ENCODE measurements at places on chromosomes 16 and 17. TPM values are rescaled to one million over a fixed set of nuclear protein-coding genes. Genes with fewer than 3 reads are reported as not detected.

The CDR2L gene
- 23.5 TPM for total RNA-seq

The ITGA2B gene
- 1.0 TPM for total RNA-seq

DNA sequence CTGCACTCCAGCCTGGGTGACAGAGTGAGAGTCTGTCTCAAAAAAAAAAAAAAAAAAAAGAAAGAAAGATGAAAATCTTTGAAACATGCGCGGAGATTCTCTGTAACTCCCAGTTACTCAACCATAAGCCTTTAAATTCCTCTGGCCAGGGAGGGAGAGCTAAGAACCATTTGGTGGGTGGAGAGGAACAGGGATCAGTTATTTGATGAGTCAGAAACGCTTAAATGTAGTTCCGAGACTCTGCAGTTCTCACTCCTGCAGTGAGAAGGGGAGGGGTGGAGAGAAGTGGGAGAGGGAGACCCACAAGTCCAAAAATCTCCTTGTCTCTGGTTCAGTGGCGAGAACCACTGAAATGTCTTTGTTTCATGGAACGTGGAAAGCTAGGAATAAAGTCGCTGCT is 266.7 kb downstream of the SOX9 start:
- DNase-seq: no peak

GRCh38 chr16:85857406-85857805 is 41.6 kb upstream of the IRF8 start:
- DNase-seq: no peak

The GAS2L2 gene
- total RNA-seq: 0.05 TPM

DNA sequence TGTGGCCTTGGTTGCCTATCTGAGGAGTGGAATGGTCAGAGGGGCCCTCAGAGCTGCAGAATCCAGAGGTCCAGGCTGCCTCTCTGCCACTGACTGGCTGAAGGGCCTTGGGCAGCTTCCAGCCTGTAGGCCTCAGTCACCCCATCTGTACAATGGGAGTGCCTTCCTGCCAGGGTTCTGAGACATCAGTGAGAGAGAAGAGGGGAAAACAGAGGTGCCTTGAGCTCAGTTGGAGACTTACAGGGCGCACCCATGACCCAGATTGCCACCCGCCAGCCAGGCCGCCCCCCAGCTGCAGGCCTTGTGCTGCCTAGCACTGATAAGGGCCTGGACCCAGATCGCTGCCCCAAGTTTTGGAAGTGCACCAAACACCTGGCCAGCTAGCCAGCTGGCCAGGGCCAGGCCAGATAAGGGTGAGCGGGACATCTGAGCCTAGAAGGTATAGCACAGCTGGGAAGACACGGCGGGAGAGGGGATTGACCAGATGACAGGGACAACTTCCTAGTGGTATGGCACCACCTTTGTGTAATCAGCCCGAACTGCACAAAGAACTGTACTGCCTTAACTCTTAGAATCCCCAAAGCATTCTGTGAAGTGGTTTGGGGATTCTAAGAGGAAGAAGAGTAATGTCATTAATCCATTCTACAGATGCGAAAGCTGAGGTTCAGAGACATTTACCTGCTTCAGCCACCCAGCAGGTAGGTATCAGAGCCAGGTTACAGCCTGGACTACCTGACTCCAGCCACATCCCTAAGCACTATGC is 1.4 kb downstream of the SLC4A1 start:
- peak; percentile 8 for DNase-seq

The MT1G gene
- total RNA-seq: not detected

GRCh38 chr16:56623637-56624036 is 1.9 kb upstream of the MT1E start:
- DNase-seq: no peak

DNA sequence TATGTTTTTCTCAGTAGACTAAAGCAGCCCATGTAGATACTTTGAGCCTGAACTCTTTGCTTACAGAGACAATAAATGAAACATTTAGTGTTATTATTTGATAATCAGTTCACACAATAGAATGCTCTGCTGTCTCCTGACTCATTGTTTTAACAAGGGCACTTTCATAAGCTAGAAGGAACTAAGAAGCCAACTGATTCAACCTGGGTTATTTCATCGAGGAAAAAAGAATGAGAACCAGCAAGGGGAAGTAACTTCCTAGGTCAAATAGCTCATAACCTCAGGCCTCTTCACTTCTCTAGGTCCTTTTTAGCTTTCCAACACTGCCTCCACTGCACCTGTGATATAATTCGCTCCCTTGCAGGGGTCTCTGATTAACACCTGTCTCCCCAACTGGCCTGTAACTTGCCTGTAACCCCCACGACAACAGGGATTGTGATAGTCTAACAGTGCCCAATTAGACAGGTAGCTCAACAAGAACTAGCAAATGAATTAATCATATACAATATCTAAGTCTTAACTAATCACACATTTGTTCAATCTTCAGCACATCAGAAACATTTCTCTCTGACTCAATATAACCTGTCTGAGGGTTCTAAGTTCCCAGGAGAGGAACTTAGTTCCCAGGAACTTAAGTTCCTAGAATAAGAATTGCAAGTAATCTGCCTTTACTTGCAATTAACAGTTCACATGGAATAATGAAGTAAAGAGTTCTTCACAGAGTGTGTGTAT is 34.8 kb downstream of the RFFL start:
- DNase-seq: peak; percentile 65

GRCh38 chr16:67481561-67482232 is 740 bp upstream of the ATP6V0D1 start:
- peak; percentile 66 for DNase-seq

The CX3CL1 gene
- total RNA-seq: 3.3 TPM

GRCh38 chr17:78705071-78705470 is 77.0 kb downstream of the CYTH1 start:
- no peak for DNase-seq

GRCh38 chr16:86458149-86458777 is 52.1 kb upstream of the FOXF1 start:
- DNase-seq: no peak

- no peak for DNase-seq
Observed at GRCh38 chr16:12323007-12323758, 346.6 kb downstream of the SNX29 start.

The CES3 gene
- total RNA-seq: not detected

GRCh38 chr16:9597967-9598730 is 506.7 kb downstream of the HAPSTR1 start:
- no peak for DNase-seq

- no peak for DNase-seq
Observed at GRCh38 chr17:42579794-42580551, 2.4 kb upstream of the PSMC3IP start.

DNA sequence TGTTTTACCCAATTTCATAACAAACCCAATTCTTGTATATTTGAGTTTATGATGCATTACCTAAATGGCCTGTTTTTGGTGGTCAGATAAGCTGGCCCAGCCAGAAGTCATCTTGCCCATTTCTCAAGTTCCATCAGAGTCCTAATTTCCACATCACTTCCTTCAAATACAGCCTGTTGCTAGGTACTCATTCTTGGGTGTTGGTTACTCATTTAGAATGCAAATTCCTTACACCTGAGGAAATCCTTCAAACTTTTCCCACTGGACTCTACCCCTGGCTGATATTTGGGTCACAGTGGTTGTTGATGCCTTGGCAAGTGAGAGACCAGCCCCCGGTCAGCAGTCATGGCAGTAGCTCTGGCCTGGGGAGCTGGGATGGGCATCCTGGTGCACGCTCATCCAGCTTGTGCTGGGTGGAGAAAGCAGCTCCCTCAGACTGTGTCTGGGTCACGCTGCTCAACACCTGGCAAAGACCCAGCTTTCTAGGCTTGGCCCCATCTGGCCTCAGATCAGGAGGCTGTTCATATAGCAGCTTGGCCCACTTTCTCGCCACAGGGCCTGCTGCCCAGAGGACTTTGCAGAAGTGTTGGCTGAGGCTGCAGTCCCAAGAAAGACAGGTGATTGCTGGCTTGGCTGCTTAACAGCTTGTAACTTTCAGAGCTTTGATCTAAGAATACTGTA is 25.8 kb downstream of the WSB1 start:
- DNase-seq: peak; percentile 37

GRCh38 chr17:61556224-61557188 is 34.5 kb downstream of the NACA2 start:
- no peak for DNase-seq

- DNase-seq: no peak
Observed at GRCh38 chr16:30340621-30341020, 14.5 kb downstream of the CD2BP2 start.

GRCh38 chr16:30485818-30486436 is 13.4 kb downstream of the ITGAL start:
- peak; percentile 47 for DNase-seq

- no peak for DNase-seq
Observed at GRCh38 chr17:42698736-42699414, 16.5 kb downstream of the CNTNAP1 start.

GRCh38 chr17:37064206-37064605 is 115.5 kb downstream of the AATF start:
- DNase-seq: no peak

The MEIOB gene
- not detected for total RNA-seq

The SOX15 gene
- 0.14 TPM for total RNA-seq

The KRTAP17-1 gene
- total RNA-seq: not detected

DNA sequence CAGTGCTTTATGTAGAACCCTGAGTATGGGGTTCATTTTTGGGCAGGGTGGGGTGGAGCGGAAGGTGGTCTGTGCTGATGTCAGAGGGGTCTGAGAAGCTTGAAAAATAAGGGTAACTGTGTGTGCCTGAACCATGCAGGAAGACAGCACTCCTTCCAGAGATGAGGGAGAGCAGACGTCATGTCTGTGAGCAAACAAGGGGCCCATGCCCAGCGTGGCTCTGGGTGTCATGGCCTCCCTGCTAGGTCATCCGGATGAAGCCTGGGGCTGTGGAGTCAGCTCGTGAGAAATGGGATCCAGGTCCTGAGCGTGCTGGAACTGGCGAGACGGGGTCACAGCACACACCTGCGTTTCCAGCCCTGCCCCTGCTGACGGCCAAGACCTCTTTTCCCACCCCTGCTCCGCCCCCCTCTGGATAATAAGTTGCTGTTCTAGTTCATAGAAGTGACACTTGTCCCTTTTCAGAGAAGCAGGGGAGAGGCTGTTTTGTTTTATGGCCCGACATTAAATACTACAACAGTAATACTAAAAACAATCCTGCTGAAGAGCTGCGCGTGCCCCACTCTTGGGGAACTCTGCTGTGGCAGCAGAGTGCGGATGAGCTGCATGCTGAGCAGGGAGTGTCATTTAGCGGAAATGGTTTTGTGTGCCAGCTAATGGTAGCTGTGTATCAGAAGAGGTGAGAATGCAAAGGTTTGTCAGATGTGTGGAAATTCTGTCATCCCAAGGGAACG is 92.6 kb downstream of the RPTOR start:
- no peak for DNase-seq

The B3GNT9 gene
- total RNA-seq: 3.5 TPM

- no peak for DNase-seq
Observed at GRCh38 chr16:11596572-11597226, 10.0 kb upstream of the LITAF start.

DNA sequence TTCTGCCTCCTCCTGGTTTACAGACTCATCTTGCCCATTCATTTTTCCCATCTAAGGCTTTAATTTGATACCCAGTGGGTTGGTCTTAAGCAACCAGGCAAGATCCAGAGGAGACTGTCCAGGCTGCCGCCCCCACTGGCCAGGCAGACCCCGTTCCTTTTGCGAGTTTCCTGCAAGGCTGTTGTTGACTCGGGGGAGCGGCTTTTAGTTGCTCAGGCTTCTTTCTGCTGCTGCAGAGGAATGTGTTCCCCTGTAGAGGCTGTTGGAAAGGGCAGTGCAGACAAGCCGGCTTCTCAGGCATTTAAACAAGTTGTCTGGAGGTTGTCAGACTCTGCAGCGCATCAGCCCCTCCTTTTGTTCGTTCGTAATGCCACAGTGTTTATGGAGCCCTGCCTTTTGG is 231.2 kb downstream of the PRKCA start:
- DNase-seq: no peak

- no peak for DNase-seq
Observed at GRCh38 chr17:14510136-14510535, 209.3 kb downstream of the HS3ST3B1 start.

The MT1X gene
- 12.2 TPM for total RNA-seq

The ZNF750 gene
- total RNA-seq: not detected

- DNase-seq: no peak
Observed at GRCh38 chr16:82241469-82242052, 71.5 kb upstream of the MPHOSPH6 start.

The TUBG2 gene
- total RNA-seq: 7.7 TPM

The NGFR gene
- total RNA-seq: not detected

GRCh38 chr17:50136096-50136687 is 6.2 kb upstream of the SAMD14 start:
- no peak for DNase-seq

GRCh38 chr17:41390411-41390938 is 6.9 kb downstream of the KRT31 start:
- DNase-seq: no peak

- DNase-seq: no peak
Observed at GRCh38 chr17:68657166-68657565, 56.0 kb upstream of the FAM20A start.

The FOXF1 gene
- 0.14 TPM for total RNA-seq

- DNase-seq: no peak
Observed at GRCh38 chr16:70713342-70713741, 27.5 kb upstream of the MTSS2 start.

The CORO1A gene
- total RNA-seq: 4.7 TPM

The CRHR1 gene
- not detected for total RNA-seq

The CPNE7 gene
- total RNA-seq: 0.85 TPM

The CIITA gene
- 0.28 TPM for total RNA-seq

The GP2 gene
- not detected for total RNA-seq

DNA sequence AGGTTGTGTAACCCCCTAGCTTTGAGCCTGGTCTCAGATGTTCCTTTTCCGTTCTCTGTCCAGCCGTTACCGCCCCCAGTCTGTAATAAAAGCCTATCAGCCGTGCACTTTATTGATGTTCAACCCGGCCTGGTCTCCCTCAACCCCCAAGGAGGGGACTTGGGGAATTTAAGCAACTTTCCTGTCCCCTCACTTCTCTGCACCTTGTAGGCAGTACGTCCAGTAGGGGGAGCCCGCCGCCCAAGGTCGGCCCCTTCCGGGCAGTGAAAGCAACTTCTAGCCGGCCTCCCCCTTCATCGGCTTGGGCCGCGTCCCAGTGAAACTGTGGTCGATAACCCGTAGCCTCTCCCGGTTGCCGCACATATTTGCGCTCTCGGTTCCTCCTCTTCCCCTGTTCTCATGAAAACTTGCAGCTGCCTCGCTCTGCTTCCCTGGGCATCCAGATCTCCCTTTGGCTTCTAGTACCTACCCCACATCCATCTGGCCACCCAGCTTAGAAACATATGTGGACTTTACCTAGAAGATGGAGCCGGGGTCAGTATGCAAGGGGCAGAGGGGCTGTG is 7.9 kb downstream of the PNPO start:
- peak; percentile 84 for DNase-seq

Measured in dermis blood vessel endothelial cell (primary cell).